Activated CD8-positive, alpha-beta memory T cell treated with anti-CD3 and anti-CD28 coated beads, Interleukin-2, amount 10 ng/mL, durations not matched to agents 7 days and 5 days (primary cell): ENCODE measurements at places on chromosomes 13 and 19.

- peak; percentile 73 for DNase-seq
Observed at GRCh38 chr19:35295792-35296462, 4.0 kb downstream of the MAG start.

GRCh38 chr19:16112778-16113177 lies 1.1 kb downstream of the RAB8A start:
- DNase-seq = no peak

GRCh38 chr13:94160875-94161274 lies 318.6 kb downstream of the DCT start:
- no peak for DNase-seq

GRCh38 chr13:46265292-46265691 lies 53.6 kb downstream of the LRRC63 start:
- DNase-seq = no peak

- no peak for DNase-seq
Observed at GRCh38 chr13:77239312-77239711, 87.6 kb downstream of the MYCBP2 start.

DNA sequence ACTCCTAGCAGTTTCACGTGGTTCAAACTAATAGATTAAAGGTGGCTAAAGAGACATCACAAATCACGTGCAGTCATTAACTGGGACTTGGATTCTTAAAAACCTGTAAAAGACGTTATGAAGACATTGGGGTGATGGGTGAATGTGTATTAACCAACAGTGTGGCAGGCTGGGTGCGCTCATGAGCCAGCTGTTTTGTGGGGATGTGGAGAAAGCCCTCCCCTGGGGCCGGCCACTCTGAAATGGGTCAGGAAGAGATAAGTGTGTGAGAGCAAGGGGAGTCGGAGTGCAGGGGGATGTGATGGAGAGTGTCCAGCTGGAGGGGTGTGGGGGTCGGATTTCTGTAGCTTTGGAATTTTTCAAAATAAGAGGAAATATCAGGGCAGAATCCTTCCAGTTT lies 10.4 kb downstream of the UPF1 start:
- DNase-seq = no peak

- no peak for DNase-seq
Observed at GRCh38 chr13:107124730-107125129, 556.8 kb upstream of the ARGLU1 start.

- DNase-seq = no peak
Observed at GRCh38 chr19:15181394-15181793, 19.4 kb downstream of the NOTCH3 start.

DNA sequence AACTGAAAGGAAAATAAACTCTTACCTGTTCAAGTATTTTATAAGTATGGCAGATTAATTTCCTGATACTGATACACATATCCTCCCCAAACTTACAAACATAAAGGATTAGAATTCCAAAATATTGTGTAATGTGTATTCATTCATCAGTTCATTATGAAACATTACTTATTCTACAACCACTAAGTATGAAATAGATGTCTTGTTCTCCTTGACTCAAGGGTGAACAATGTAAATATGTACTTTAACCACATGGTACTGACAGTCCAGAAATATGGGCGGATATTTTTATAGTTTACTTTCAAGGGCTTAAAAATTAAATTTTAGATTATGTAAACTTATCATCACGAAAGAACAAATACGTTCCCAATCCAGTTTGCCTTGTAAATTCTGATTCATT lies 334.0 kb downstream of the LIG4 start:
- DNase-seq = no peak

GRCh38 chr19:1901940-1902404 lies 3.2 kb upstream of the ADAT3 start:
- DNase-seq = no peak

DNA sequence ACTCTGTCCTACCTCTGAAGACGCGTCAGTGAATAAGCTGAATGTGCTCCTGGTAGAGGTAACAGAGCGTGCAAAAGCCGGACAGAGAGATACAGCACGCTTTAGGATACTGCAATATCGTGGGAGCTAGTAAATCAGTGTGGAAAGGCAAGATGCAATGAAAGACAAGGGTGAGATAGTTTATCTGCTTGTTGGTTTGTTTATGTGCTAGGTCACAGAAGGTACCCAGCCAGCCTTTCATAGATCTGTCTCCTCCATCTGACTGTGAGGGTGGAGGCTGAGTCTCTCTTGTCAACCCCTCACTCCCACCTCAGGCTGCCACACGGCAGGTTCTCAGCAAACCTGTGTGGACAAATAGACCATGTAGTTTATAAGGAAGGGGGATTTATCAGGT lies 904 bp upstream of the GIPC1 start:
- no peak for DNase-seq

DNA sequence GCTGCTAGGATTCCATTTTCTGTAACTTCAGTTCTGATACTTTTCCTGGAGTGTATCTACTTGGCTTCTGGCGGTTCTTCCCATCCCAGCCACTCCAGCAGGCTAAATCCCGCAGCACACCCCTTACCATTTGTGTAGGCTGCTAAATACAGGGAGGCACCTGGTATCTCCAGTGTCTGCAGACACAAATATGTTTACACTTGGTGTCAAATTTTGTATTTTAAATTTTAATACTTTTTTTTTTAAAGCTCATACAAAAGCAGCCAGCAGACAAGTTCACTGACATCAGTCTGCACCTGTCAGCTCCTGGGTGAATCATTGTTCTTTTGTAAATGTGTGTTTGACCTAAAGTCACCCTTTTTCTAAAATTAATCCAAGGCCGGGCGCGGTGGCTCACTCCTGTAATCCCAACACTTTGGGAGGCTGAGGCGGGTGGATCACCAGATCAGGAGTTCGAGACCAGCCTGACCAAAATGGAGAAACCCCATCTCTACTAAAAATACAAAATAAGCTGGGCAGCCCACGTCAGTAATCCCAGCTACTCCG lies 3.4 kb upstream of the ZSCAN4 start:
- no peak for DNase-seq

- no peak for DNase-seq
Observed at GRCh38 chr19:16064209-16064889, 11.9 kb upstream of the TPM4 start.

DNA sequence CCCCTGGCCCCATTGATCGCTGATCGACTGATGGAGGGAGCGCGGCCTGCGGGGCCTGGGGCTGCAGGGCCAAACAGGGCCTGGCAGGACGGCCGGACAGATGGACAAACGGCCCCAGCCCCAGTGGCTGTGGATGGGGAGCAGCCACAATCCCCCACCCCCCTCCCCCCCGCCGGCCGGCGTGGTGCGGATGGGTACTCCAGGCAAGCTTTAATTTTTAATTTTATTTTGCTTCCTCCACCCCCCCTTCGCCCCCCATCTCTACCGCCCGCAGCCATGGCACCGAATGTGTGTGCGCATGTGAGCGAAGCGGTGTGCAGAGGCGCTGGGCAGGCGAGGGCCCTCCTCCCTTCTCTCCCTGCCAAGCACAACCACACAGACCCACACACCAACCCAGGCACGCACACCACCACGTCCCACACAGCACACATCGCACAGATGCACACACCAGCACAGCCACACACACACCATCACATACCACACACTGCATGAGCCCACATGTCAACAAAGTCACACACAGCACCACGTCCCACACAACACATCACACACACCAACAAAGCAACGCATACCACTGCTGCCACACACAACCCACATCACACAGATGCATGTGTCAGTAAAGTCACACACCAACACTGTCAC lies 12.4 kb downstream of the ERFL start:
- no peak for DNase-seq

DNA sequence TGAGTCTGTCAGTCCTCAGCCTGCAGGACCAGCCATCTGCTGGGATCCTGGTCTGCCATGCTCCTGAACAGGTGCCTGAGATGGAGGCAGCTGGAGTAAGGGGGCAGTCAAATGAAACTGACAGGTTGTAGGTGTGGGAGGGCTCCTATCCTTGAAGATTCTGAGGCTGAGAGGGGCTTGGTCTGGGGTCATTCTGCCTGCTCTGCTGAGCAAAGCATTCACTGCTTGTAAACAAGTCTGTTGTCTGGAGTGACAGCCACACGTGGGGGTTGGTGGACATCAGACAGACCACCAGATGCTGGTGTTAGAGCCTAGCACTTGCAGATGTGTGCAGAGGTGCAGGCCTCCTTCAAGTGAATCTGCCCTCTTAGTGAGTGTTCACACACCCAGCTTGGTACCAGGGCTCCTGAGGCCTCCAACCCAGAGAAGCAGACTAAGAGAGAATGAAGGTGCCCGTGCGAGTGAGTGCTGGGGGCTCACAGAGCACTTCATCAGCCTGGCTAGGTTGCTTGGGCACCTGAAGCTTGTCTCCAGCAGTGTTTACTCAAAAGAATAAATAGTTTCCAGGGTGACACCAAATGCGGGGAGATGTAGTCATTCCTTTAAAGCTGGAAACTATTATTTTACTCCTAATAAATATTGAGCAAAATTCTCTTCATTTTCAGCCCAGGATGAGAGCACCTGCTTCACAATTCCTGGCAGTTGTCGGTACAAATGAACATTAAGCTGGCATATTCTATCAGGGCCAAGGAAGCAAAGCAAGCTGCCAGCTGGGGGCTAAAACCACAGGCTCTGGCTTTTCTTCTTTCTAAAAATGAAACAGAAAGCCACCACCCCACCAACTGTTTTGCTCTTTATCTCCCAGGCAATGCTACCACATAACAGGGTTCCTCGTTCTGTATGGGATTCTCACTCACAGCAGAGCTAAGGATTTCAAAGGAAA lies 82.3 kb downstream of the RNASEH2B start:
- peak; percentile 77 for DNase-seq

GRCh38 chr13:51770681-51771417 lies 33.1 kb downstream of the DHRS12 start:
- no peak for DNase-seq

DNA sequence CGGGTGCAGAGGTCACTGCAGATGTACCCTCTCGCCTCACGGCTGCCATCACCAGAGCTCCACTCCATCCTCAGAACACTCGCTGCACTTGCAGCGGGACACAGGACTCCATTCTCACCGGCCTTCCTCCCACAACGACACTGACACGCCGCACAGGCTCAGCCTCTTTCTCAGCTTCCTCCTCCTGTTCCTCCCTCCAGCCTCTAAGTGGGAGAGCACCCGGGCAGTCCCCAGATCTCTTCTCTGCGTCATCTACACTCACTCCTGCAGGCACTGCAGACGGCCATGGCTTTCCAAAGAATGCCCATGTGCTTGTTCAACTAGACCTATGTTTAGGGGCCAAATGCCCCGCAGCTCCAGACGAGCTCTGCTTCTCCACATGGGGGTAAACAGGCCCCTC lies 14.3 kb upstream of the FKRP start:
- no peak for DNase-seq

- DNase-seq = no peak
Observed at GRCh38 chr19:2454962-2455850, 1.6 kb downstream of the LMNB2 start.

DNA sequence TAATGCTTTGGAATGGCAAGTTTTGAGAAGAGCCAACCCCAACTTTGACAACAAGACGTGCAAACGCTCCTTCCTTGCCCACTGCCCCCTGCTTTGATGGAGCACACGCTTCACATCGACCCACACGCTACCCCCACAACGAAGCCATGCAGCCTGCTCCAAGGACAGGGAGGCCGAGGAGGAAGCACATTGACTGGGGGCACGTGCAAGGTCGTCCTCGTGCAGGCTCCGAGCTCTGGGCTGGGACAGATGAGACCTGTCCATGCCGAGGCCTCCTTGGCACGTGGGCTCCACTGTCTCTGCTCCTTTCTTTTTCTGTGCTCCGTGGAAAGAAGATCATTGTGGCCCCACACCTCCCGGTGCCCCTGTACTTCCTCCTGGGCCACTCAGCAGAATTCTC lies 309.0 kb downstream of the TEX29 start:
- DNase-seq = no peak

- no peak for DNase-seq
Observed at GRCh38 chr13:93984876-93985275, 494.6 kb downstream of the DCT start.

DNA sequence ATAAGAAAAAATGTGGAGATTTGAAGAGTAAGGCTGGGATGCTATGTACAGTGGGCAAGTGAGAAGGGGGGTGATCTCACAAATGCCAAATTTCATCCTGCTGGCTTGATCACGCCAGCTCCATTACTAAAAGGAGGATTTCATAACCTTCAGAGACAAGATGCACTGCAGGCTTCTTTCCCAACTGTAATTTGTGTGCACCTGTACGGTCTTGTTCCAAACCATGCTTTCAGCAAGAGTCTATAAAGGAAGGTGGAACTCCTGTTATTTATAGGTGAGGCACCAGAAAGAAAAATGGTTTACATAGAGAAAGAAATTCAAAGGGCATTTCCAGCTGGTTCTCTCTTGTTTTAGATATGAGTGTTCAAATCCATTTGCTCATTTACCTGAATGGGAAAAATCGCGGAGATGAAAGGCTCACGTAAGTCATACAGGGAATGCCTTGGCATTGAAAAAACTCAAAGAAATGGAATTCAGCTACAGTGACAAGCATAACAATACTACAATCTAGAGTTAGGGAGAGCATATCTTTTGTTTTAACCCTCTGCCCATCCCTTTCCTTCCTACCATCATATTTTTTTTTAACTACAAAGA lies 13.3 kb downstream of the EFNB2 start:
- DNase-seq = no peak

DNA sequence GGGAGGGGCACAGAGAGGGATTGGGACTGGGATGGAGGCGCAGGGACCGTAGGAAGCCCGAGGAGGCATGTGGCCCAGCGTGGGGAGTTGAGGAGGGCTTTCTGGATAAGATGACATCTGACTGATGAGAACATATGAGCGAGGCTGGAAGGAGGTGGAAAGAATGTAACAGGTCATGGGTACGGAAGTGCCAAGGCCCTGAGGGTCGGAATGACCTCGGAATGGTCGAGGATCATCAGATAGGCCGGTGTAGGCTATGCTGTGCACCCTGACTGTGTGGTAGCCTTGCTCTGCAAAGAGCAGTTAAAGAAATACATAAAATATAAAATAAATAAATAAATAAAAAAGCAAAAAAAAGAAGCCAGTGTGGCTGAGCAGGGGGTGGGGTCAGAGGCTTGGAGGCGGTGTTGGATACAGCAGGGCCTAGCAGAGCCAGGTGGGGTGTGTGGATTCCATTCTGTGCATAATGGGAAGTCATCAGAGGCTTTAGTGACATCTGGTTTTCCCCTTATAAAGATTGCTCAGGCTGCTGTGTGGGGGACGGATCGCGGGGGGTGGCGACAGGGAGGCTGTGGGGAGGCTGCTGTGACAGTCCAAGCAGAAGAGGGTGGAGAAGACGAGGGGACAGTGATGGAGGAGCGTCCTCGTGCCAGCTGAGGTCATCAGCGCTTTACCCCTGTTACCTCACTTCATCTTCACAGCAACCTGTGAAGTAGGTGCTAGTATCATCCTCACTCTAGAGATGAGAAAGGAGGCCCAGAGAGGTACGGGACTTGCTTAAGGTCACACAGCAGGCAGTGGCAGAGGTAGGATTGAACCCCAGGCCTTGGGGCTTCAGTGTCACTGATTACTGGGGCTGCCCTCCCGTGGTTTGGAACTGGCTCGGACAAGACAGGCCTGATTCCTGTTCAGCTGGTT lies 5.0 kb downstream of the PAK4 start:
- DNase-seq = no peak

GRCh38 chr13:110685305-110686020 lies 20.5 kb downstream of the CARS2 start:
- DNase-seq = peak; percentile 22

- peak; percentile 95 for DNase-seq
Observed at GRCh38 chr19:15432629-15433518, 14.1 kb upstream of the AKAP8L start.

- DNase-seq = no peak
Observed at GRCh38 chr19:1316466-1316865, 30.8 kb downstream of the EFNA2 start.
